ENCODE measurements at places on chromosomes 13 and 19.
A peak's percentile ranks its signal among the peaks of the same experiment; 100 is the strongest.

- no peak for DNase-seq
These were observed 325.4 kb upstream of the TSHZ3 start for GRCh38 chr19:31674503-31675192.

GRCh38 chr13:48975856-48976575 lies at the start of gene FNDC3A:
Gene FNDC3A, plus strand, starts transcription at chr13:48975912. Its CDS starts 30,279 bp downstream, at chr13:49006191.
- DNase-seq: peak; percentile 70

DNA sequence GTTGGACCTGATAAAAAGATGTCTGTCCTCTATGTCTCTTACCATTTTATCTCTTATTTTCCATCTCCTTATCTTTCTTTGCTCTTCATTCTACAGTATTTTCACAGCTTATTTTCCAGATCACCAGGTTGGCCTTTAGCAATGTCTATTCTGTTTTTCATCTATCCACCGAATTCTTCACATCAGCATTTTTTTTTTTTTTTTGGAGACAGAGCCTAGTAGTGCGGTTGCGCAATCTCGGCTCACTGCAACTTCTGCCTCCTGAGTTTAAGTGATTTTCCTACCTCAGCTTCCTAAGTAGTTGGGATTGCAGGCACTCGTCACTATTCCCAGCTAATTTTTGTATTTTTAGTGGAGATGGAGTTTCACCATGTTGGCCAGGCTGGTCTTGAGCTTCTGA lies 49.0 kb downstream of the DNAJC15 start:
- no peak for DNase-seq

DNA sequence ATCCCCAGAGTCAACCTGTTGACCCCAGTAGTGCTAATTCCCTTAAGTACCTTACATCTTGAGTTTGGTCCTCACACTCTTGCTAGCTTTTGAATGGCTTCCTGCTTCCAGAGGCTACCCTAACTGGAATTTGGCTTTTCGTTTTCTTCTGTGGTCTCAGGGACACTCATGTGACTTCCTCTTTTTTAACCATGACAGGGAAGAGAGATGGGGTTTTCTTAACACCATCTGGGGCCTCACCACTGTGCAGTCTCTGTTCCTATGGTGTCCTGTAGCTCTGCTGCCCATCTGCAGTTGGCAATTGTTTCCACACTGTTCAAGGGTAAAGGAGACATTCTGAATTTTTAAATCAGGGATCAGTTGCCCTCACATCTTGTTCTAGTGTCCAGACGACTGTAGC lies 66.7 kb downstream of the SLC10A2 start:
- DNase-seq: no peak

- no peak for DNase-seq
These were observed 33.5 kb downstream of the CYSLTR2 start for GRCh38 chr13:48687249-48687648.

DNA sequence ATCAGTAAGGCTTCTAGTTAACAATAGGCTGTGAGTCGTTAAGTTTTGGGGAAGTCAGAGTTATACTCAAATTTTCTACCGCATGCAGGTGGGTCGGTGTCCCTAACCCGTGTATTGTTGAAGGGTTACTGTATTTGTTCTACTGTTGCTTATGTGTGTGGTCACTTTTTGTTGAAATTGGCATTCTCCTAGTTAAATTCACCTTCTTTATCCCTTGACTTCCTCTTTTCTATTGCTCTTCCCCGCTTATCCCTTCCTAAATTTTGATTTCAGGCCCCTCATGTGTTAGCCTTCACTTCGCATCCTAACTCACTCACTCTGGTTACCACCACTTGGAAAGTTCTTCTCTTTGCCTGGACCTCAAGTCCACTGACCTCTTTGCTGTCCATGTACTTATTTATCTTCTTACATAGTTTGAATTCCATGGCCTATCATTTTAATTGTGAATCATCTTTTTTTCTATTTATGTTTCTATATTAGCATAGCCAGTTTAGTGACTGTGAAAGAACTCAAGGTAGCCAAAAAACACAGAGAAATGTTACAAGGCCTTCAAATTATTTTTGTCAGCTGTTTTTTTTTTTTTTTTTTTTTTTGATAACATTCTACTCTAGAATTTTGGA lies 52.9 kb downstream of the NDFIP2 start:
- no peak for DNase-seq

DNA sequence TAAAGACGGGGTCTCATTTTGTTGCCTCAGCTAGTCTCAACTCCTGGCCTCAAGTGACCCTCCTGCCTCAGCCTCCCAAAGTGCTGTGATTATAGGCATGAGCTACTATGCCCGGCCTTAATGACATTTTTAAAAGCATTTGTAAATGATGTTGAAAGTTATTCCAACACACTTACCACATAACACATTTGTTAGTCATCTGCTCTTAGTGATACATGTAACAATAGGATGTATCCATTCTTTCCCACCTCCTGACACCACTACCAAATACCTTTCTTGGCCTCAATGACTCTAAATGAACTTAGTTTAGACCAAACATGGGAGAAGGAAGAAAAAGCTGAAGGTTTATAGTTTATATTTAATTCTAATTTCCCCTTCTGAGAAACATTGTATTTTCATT lies 59.8 kb upstream of the MEDAG start:
- no peak for DNase-seq

DNA sequence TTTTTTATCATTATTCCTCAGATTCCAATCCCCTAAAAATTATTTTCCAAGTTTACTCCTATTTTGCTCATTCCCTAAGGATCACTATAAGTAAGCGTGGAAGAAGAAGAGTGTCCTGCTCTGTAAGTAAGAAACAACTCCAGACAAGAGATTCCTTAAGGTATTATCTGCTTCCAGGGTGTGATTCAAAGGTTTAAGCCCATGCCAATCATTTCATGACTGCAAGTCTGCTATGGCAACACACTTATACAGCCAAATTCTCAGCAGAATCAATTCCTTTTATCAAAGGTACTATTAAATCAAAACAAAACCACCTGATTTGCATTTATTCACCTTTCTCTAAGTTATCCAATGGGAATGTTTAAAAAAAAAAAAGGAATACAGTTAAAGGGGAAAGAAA lies 43.7 kb downstream of the FOXO1 start:
- no peak for DNase-seq

DNA sequence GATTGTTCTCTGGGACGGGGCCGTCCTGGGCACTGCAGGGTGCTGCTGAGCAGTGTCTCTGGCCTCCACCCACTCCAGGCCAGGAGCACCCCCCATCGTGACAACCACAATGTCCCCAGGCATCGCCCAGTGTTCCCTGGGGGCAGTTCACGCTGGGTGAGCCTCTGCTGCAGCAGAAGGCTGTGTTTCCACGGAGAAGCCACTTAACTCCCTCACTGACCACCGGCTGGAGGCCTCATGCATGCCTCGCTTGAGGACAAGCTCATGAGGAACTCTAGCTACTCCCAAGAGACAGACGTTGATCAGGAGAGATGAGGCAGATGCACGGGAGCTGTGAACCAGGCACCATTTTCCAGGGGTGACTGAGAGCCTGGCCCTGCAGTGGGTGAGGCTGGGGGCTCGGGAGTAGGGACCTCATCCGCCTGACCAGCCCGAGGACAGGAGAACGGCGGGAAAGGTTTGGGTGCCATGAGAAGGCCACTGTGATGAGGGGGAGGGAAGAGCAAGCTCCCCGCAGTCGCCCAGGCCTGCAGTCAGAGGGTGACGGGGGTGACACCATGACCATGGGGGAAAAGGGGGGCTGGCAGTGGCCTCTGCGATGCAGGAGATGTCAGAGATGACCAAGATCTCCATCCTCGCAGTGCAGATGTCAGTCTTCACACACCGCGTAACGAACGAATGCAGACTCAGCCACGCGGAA lies 5.1 kb downstream of the SLC39A3 start:
- DNase-seq: no peak

- DNase-seq: no peak
These were observed 45.4 kb downstream of the MBNL2 start for GRCh38 chr13:97267418-97268059.

GRCh38 chr13:99085139-99085807 lies 107.4 kb upstream of the DOCK9 start:
- DNase-seq: no peak

GRCh38 chr19:3477951-3478350 lies 2.4 kb downstream of the SMIM24 start:
- DNase-seq: no peak

All from amniotic stem cell (primary cell).